ENCODE measurements at places on chromosomes 5 and 9.

GRCh38 chr9:93684161-93684765 is 107.9 kb downstream of the PHF2 start:
- no peak for DNase-seq

- no peak for DNase-seq
These were observed 3.4 kb downstream of the PBX3 start for GRCh38 chr9:125750627-125751011.

GRCh38 chr5:1836176-1836890 is 35.1 kb downstream of the NDUFS6 start:
- no peak for DNase-seq

DNA sequence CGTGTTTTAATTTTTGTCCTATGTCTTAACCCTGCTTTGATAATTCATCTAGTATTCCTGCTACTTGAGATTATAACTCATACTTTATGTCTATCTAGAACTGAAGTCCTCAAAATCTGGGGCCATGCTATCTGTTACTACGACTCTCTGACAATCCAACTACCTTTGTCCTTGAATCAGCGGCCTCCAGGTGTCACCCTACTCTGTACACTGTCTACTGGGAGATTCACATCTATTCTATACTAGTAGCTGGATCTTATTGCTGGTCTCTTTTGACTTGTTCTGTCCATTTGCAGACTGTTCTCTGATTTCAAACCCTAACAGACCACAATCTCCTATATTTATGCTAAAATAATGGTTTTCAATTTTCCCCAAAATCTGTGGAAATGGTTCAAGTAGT is 225.5 kb upstream of the ELAVL2 start:
- DNase-seq, result no peak

GRCh38 chr9:113636165-113636564 is 172.6 kb downstream of the RGS3 start:
- DNase-seq, result no peak

DNA sequence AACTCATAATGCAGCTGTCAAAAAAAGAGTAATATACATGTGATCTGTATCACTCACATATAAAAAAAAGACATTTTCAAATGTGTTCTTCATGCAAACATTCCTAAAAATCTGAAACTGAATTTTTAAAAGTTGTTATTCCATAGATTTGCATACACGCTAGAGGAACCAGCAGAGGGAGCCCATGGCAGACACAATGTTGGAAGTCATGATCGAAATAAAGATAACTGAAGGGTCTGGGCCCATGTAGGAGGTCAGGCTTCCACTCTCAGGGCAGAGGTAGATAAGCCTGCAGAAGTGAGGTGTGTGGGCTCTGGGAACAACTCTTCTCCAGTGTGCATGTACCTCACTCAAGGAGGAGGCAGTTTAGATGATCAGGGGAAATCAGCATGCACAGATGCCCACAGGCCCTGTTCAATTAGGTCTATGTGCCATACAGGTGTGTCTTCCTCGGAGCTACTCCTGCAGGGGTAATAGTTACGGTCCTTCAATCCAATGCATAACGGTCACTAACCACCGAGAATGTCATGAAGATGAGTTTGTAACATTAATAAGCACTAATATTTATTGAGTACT is 208.6 kb downstream of the EPB41L4A start:
- peak; percentile 38 for DNase-seq

DNA sequence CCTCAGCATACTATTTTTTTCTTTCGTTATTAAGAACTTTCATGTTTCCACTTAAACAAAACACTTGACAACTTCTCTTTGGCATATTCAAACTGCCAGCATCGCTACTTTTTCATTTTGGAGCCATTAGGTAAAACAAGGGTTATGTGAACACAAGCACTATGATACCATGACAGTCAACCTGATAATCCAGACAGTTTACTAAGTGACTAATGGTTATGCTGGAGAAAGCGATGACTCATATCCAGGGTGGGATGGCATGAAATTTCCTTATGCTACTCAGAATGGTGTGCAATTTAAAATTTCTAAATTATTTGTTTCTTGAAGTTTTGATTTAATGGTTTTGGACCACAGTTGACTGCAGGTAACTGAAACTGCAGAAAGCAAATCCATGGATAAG is 29.9 kb upstream of the PRSS3 start:
- peak; percentile 81 for DNase-seq

DNA sequence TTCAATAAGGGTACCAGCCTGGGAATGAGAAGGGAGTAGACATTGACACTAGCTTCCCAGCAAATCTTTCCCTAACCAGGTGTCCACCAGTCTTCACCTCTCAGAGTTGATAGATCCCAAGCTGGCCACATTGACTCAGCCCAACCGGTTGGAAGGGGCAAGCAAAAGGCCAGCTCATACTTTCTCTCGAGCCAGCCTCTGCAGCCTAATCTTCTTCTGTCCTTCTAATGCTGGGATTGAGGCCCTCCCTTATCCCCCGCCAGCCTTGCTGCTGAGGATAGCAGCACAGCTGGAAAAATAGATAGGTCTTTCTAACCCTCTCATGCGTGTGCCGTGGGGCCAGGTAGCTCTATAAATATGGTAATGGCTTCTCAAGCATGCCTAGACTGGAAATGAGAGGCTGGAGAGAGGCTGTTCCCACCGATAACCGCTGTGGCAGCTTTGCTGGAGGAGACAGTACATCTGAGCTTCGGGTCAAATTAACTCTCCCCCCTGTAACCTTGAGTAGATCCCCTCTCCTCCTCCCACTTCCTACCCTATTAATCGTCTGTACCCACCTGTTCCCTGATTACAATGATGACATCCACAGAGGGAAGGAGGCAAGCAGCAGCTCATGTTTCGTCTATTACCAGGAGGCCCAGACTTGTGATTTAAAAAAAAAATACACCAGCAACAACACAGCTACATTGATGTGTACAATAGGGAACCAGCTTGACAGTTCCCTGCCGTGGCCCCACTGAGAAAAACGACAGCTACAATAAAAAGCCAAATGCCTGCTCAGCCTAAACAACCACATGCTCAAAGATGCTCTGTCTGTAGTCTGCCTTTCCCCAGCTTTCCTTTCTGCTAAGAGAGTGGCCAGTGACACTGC is 219.9 kb upstream of the BRINP1 start:
- no peak for DNase-seq

GRCh38 chr9:16625811-16626210 is 244.7 kb downstream of the BNC2 start:
- DNase-seq, result peak; percentile 65

- peak; percentile 45 for DNase-seq
These were observed 234.2 kb upstream of the CDH6 start for GRCh38 chr5:30959238-30959637.

DNA sequence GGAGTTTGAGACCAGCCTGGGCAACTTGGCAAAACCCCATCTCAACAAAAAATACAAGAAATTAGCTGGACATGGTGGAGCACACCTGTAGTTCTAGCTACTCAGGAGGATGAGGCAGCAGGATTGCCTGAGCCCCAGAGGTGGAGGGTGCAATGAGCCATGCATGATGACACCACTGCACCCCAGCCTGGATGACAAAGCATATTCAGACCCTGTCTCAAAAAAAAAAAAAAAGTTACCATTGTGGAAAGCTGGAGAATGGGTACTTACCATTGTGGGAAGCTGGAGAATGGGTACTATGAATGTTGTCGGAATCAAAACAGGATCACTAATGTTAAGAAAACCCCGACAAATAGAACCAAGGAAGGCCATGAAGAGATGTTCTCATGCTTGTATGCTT is 25.7 kb downstream of the HINT1 start:
- no peak for DNase-seq

DNA sequence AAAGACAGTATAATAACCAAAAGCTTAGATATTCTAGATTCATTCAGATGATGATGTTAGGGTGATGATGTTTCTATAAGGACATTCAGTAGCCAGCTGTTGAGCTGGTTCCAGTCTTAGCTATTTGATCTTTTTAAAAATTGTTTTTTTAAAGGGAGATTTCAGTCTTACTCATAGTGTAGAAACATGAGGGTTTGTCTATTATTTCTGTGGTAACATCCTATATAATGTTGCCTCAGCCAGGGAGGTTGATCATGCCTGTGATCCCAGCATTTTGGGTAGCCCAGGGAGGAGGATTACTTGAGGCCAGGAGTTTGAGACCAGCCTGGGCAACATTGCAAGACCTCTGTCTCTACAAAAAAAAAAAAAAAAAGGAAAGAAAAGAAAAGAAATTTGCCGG is 167.8 kb downstream of the DOCK2 start:
- peak; percentile 89 for DNase-seq

GRCh38 chr5:31107091-31107518 is 86.4 kb upstream of the CDH6 start:
- DNase-seq, result peak; percentile 53

DNA sequence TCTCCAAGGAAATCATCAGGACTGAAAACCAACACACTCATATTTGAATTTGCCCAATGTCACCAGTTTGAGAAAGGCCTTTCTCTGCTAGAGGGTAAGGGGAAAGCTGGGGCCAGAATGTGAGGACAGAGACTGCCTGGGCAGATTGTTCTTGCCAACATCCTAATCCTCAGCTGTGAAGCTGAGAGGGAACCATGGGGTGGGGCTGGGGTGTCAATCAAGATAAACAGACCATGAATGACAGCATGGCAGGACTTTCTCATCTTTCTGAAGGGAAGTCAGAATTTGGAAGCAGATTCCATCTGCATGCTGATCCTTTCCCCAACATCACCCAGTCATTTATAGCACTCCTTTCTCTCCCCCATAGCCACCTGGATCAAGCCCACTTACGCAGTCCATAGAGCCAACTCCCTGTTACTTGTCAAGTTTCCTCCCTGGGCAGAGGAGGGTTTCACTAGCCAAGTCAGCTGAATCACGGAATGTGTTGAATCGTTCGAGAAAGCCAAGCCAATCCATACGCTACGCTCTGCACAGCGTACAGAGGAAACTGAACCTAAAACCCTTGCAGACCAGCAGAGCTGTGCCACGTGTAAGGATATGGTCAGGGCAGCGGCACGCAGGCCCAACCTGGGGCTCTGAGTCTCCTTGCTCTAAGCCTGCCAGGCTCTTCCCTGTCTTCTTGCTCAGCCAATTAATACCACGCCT is 14.9 kb downstream of the GLDC start:
- no peak for DNase-seq

GRCh38 chr9:109699019-109699418 is 81.0 kb upstream of the PALM2AKAP2 start:
- no peak for DNase-seq

- DNase-seq, result no peak
These were observed 66.4 kb upstream of the RUSC2 start for GRCh38 chr9:35423499-35423898.

DNA sequence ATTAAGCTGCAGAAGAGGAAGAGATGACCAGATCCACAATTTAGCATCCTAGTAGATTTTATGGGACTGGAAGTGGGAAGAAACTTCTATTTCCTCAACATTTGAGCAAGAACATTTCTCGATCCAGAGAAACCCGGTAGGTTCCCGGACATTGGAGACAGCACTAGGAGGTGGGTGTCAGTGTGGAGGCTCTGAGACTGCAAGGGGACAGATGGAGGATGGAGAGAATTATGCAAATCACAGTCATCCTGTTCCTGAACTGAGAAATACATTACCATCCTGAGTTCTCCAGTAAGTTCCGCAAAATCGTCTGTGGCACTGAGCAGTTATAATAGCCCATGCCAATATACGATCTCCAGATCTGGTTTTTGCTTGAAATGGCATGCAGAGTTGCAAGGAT is 25.6 kb downstream of the GLDC start:
- DNase-seq, result no peak

DNA sequence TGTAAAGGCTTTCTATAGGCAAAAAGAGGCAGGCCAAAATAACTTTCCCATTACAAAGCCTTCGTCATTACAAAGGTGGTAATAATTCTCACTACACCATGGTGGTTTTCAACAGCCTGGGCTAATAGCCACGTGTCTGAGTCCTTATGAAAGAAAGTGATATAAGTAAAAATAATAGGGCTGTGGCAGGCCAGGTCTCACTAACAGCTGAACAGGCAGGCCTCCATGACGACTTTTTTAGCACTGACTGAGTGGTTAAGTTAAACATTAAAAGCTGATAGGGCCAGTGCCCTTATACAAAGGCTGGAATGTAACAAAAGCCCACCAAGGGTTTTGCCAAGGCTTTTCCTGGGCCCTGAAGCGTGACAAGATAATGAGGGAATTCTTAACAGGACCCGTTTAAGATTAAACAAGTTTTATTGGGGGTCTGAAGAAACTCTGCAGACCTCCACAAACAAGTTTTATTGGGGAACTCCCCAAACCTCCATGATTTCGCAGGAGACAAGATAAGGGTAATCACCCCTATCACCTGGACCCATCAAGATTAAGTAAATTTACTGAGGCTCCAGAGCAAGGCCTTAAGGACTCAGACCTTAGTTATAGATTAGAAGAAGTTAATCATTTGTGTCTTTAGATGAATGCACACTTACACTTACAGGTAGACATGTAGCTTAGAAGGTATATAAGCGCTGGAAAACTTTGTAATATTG is 412.9 kb downstream of the CHSY3 start:
- DNase-seq, result no peak

DNA sequence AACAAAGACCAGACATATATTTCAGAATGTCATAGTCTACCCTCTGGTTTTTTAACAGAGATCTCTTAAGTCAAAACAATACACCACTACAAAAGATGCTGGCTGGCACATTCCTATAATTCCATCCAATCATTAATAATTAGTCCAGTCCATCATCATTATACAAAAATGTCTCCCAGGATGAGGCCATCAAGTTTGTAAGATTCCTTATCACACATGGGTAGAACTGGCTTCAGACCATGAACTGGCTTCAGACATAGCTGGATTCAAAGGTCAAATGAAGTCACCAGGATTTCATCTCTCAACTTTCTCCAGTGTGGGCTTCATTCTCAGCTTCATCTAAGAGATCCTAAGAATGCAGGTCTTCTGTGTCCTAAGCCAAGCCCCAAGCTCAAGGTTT is 147.1 kb downstream of the ENC1 start:
- DNase-seq, result peak; percentile 61

DNA sequence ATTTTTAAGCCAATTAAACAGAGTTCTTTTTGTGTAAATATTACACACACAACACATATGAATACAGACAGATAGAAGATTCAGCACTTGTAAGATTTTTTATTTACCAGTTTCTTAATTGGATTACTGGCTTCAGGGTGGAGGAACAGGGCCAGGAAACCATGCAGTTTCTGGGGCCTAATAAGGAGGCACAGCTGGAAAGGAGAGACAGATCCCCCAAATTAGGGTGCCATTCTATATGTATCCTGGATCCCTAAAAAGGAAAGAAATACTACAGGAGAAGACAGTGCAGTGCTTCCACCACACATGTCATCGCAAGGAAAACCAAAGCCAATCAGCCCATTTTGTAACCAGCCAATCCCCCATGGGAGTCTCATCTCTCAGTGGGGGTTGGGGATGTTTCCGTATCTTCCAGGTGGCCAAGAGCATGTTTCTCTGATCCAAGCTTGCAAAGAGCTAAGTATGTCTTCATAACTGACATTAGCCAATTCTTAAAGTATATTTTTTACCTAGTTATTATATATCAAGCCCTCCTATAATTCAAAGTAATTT is 15.8 kb upstream of the ABO start:
- DNase-seq, result no peak

GRCh38 chr5:75367401-75367800 is 30.4 kb downstream of the HMGCR start:
- DNase-seq, result peak; percentile 48

GRCh38 chr5:56450766-56451165 is 217.6 kb upstream of the ANKRD55 start:
- DNase-seq, result no peak
